Central memory CD8-positive, alpha-beta T cell (primary cell): ENCODE measurements at places on chromosomes 2 and 18.

DNA sequence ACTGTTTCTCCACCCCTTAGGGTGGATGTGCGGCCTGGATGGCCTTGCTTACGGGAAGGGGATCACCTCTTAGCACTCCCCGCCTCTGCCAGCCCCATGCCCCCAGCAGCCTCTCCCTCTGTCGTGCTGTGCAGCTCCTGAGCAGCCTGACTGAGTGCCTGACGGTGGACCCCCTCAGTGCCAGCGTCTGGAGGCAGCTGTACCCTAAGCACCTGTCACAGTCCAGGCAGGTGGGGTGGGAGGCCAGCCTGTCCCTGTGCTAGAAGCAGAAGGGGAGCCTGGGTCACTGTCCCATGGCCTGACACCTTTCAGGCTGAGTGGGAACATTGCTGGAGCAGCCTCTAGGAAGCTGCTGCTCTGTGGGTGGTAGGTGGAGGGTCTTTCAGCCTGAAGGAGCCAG is 5.2 kb downstream of the TMEM214 start:
- no peak for DNase-seq

- DNase-seq: no peak
Observed at GRCh38 chr2:48144777-48145176, 238.5 kb upstream of the FBXO11 start.

GRCh38 chr18:79186649-79187048 is 117.5 kb downstream of the ATP9B start:
- no peak for DNase-seq

DNA sequence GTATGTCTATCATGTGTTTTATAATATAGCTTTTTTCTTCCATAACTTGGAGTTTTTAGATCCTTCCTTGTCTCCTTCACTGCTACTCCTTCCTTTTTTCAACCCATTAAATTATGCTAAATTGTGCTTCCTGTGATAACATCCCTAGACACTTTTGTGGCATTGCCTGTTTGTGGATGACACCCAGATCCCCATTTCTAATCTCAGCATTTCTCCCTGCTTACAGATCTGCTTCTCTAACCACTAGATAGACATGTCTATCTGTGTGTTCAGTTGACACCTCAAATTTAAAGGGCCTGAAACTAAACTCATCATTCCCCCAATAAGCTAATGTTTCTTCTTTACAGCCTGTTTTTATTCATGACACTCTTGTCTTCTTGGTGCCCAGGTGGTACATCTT is 244.8 kb downstream of the BABAM2 start:
- DNase-seq: no peak

- no peak for DNase-seq
Observed at GRCh38 chr2:122105171-122105876, 349.9 kb downstream of the TSN start.

DNA sequence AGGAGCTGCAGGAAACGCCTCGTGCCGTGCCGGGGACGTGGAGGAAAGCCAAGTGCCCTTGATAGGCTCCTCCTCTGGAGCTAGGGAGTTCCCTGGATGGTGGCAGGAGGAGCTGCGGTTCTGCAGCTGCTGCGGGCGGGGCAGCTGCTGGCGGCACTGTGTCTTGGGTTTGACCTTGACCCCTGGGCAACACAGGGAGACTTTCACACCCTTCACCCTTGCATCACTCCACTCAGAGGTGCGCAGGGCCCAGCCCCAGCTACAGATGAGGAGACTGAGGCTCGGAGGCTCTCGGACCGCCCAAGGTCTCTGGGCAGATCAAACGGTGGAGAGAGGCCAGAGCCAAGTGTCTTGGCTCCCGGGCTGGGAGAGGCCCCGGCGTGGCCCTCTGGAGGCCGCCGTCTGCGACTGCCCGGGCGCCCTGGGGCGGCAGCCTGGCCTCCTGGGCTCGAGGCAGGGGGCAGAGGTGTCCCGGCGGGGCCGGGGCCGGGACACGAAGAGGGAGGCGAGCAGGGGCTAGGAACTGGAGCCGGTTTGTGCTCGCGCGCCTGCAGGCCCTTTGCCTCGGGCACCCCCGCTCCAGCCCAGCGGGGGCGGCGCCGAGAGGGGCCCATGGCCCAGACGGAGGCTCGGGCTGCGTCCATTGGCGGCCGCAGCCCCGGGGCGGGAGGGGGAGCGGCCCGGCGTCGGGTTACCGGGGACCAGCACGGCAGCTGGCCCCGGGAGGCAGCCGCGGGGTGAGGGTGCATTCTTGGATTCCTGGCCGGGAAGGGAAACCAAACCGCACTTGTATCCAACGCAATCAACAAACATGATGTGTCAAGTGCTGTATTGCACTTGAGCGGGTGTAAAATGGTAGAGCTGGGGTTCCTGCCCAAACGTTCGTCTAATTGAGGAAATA is 129.6 kb upstream of the SLC1A4 start:
- no peak for DNase-seq

DNA sequence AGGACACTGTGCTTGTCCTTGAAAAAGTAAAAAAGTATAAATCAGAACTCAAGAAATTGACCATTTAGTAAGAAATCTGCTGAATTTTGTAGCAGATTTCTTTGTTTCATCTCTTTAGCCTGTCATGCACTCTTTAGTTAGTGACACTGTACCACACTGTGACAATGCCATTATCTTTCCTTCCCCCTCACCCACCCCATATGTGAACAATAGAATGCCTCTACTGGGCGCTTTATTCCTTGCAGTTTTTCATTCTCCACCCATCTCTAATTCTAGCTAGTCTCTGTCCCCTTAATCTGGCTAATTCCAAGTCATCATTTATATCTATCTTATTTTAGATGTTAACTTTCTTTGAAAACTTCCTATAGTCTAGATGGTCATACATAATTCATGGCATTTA is 241.0 kb downstream of the LRP1B start:
- DNase-seq: no peak

- no peak for DNase-seq
Observed at GRCh38 chr2:228681426-228681825, 499.9 kb upstream of the SPHKAP start.

DNA sequence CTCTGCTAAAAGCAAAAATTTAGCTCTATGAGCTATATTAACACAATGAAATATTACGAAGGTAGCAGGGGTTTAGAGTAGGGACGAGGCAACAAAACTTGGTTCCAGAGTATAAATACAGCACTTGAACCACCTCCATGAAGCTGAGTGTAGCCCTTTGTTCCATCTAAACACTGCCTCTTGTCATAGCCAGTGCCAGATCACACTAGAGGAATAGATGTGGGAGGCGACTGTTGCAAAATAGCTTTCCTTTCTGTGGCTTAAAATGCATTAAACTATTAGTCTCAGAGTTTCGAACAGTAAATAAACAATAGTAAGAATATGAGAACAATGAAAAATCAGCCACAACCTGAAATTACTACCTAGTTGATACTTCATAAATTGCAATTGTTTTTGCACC is 29.8 kb downstream of the PIEZO2 start:
- DNase-seq: no peak

- DNase-seq: no peak
Observed at GRCh38 chr18:5311301-5311989, 15.9 kb upstream of the ZBTB14 start.

GRCh38 chr2:193584522-193584938 is 1389.8 kb upstream of the TMEFF2 start:
- DNase-seq: no peak

GRCh38 chr18:70219688-70220087 is 14.2 kb upstream of the RTTN start:
- no peak for DNase-seq

DNA sequence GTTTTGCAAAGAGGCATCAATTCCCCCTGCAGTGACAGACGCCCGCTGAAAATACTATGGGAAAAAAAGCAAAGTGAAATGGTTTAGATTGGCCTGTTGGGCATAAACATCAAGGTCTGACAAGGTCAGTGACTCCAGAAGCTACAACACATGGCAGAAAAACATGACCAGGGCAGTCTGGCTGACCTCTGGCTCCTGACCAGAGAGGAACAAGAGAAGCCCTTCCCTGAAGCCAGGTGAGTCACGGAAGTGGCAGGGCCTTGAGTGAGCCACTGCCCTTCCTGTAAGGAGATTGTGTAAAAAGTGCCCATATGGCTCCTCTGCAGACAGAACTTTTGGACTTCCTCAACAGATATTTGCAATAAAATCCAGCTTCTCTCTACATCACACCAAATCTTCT is 72.0 kb downstream of the DNER start:
- DNase-seq: no peak

GRCh38 chr18:9419956-9420631 is 55.2 kb upstream of the RALBP1 start:
- no peak for DNase-seq

DNA sequence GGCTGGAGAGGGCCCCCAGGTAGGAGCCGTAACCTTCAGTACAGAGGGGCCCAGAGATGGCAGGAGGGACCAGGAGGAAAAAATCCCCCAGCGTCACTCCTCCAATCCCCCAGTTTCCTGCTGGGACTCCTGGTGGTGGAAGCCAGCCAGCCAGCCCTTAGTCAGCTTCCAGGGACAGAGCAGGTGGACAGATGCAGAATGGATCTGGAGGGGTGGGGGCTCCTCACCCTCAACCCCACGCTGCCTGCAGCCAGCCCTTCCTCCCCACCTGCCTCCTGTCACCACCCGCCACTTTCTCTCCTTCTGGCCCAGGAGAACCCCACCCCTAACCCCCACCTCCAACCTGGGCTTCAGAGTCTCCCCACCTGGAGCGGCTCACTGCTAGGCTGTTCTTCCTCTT is 21.1 kb downstream of the EMX1 start:
- DNase-seq: no peak

- no peak for DNase-seq
Observed at GRCh38 chr2:100238471-100238870, 83.8 kb downstream of the LONRF2 start.

- DNase-seq: no peak
Observed at GRCh38 chr2:48398285-48399002, 131.5 kb upstream of the STON1 start.
